Esophagus squamous epithelium (tissue), 5 donors: ENCODE measurements at places on chromosomes 7 and 10.

DNA sequence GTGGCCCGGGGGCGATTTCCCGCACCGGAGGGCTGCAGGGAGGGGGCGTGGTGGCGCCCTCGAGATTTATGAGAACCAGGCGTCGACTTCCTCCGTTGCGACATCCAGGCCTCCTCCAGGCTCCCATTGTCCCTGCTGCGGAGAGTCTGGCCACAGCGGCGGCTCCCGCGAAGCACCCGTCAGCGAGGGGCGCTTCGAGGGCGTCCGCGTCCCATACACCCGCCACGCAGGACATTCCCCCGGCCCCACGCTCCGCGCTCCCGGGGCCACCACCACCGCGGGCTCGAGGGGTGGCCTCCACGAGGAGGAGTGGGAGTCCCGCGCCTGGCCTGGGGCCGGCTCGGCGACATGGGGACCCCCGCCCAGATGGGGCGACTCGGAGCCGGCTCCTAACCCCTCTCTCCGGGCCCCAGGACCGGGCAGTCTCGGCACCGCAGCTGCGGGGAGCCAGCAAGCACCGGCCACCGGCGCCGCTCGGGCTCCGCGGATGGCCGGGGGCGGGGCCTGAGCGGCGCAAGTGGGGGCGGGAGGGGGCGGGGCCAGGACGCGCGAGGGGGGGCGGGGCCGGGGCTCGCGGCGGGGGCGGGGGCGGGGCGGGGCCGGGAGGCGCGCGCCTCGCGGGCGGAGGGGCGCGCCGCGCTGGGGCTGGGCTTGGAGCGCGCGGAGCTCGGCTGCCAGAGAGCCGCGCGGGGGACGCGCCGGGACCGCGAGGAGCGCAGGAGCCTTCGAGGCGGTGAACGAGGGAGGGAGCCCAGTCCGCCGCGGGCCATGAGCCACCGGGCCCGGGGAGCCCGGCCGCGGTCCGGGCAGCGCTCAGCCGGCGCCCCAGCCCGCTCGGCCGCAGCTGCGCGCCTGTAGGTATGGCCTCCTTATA is at the start of gene SH2B2:
TSS of gene SH2B2 (plus strand) at position 632 of the 874 bp plus-strand sequence. CDS start 13,683 bp downstream, outside the sequence.
- DNase-seq: no peak

GRCh38 chr10:86956848-86957448 is 467 bp downstream of the MMRN2 start:
- DNase-seq: no peak

- no peak for DNase-seq
Observed at GRCh38 chr10:78703593-78703992, 365.2 kb upstream of the ZMIZ1 start.

- no peak for DNase-seq
Observed at GRCh38 chr7:29289156-29290021, 94.8 kb downstream of the CHN2 start.

DNA sequence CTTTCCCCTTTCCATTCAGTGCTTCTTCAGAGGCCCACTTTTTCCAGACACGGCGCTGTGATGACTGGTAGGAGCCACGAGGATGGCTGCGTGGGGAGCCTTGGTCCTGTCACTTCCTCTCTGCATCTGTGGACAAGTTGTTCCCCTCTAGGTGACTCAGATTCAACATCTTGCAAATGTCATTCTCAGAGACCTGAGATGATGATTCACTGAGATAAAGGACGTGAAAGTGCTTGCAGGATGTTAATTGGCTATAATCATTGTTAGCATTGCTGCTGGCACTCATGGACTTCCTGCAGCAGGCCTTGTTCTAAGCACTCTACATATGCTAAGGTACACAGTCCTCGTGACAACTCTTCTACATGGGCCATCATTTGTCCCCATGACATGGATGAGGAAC is 489.8 kb upstream of the ZMIZ1 start:
- DNase-seq: no peak

GRCh38 chr10:115167751-115168150 is 74.6 kb downstream of the ATRNL1 start:
- no peak for DNase-seq

GRCh38 chr7:158034571-158034970 is 553.1 kb downstream of the PTPRN2 start:
- DNase-seq: no peak

- no peak for DNase-seq
Observed at GRCh38 chr7:142477079-142477651, 219.3 kb upstream of the PRSS58 start.

DNA sequence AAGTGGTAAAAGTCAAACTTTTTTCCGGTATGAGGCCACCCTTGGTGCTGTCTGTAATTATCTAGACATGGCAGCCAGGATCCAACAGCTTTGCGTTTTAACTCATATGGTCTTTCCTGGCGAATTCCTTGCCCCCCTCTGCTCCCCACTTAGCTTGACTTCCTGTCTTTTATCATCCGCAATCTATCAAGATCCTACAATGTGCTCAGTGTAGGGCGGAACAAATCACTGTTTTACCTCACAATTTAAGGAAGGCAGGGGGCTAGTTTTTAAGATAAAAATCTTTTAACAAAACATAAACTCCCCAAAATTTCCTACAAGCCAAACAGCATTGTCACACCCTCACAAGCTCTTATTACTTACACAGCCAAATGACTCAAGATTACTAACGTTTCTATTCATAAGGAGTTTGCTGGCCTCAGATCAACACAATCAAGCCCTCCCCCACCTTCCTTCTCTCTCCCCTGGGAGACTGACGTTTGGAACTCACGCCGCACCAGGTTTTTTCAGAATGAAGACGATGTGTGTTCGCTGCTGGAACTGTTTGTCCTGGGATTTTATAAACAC is 1.3 kb upstream of the CDK14 start:
- DNase-seq: no peak

DNA sequence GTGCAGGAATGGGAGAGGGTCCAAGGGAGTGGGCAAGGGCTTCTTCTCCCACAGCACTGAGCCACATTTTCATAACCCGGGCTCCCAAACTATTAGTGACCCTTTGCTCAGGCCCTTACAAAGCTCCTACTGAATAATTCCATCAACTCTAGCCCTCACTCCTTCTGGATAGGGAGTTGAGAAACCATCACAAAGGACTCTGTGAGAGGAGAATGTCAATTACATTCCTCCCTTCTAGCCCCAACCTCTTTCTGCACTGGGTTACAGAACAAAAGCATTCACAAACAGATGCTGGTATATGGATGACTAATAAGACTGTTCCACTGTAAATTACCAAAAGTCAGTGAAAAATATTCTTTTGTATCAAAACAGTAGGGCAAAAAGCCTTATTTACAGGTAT is 203.7 kb downstream of the SORCS1 start:
- no peak for DNase-seq

- no peak for DNase-seq
Observed at GRCh38 chr10:27192284-27192683, 37.1 kb downstream of the MASTL start.

DNA sequence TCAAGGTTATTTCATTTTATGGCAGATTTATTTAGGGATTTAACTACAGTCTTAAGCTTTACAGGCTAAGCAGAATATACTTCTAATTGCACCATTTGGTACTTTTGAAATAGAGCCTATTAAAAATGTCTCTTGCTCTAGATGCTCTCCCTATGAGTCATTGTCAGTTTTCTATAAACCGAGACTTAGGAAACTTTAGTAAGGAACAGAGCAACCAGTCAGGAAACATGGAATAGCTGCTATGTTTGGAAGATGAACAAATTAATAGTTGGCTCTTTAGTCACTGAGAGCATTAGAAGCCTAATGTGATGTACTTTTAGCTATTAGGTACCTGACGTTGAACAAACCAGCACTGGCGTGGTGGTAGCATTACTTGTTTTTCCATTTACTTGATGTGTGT is 35.3 kb downstream of the INPP5F start:
- DNase-seq: no peak

- DNase-seq: no peak
Observed at GRCh38 chr10:6877336-6877721, 297.3 kb upstream of the PRKCQ start.

GRCh38 chr7:51187941-51188340 is 128.7 kb downstream of the COBL start:
- DNase-seq: no peak

GRCh38 chr10:103262229-103262628 is 14.7 kb upstream of the INA start:
- no peak for DNase-seq

DNA sequence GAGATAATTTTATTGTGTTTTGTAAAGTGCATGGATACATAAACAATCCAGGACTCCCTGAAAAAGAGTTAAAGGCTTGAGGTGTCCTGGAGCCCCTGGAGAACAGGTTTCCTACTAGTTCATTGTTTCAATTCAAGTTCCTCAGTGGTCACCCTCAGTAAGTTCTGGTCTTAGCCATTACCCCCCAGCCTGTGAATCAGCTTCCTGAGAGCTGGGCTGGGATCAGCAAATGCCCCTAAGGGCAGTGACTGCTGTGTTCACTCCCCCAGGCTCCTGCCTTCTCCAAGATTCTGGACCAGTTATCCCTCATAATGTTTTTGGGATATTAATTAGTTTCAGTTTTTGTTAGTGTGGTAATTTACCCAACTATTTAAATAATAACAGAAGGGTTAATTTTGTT is 151.6 kb upstream of the PRSS58 start:
- no peak for DNase-seq

- no peak for DNase-seq
Observed at GRCh38 chr7:104826135-104826534, 187.9 kb upstream of the KMT2E start.

DNA sequence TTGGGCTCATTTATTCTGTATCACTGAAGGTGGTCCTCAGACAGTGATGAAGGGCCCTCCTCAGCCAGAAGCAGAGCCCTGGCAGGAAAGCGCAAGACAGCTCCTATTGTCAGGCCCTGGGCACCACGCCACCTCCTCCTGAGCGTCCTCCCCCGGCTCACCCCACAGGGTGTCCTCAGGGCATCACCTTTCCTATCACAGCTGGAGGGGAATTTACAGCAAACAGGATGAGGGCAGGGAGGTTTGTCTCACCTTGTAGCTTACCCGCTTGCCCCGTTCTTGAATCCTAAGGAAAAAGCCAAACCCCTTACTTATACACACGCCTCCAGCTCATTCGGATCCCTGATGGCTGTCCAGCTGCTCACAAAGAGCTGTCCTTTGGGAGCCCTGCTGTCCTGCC is 50.2 kb upstream of the LANCL2 start:
- no peak for DNase-seq

GRCh38 chr7:44477063-44477830 is 13.2 kb downstream of the NUDCD3 start:
- DNase-seq: no peak

- no peak for DNase-seq
Observed at GRCh38 chr10:107650939-107651338, 486.4 kb upstream of the SORCS1 start.

DNA sequence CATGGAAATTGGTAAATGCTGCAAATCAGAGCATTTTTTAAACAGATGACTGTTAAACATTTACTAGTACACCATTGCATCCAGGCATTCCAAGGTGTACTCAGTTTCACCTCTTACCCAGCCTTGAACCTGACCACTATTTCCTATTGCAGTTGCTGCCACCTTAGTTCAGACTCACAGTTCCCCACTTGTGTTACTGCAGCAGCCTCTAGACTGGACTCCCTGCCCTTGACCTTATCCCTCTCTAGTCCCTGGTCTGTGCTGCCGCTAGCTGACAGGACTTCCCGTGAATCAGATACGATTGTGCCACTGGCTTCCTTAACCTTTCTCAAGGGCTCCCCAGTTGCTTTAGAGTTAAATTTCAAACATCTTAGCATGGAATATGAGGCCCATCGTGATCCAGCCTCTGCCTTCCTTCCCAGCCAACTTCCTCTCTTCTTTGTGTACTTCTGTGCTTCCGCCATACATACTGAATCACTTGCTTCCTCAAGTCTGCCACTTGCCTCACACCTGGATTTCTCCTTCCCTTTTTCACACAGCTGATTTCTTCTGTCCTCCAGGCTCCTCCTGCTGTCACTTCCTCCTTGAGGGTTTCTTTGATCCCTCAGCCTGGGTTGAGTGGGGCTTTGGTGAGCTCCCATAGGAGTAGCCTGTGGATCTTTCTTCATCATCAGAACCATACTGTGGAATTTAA is 118.7 kb upstream of the GJD4 start:
- no peak for DNase-seq

DNA sequence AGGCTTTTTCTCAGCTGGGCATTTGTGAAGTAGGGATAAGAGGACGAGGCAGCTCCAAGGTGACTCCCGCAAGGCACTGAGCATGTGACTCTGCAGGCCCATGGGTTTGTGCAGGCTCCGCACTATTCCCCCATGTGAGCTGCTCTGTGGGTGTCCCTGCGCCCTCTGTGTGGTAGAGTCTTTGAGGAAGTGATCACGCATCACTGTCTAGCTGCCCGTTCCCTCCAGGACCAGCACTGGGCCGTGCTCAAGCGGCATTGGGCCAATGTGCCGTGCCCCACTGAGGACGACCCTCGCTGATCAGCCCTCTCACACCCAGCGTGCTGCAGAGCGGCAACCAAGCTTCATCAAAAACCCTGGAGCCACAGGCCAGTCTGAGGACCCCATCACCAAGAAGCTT is 7.5 kb downstream of the PRKAG2 start:
- no peak for DNase-seq

DNA sequence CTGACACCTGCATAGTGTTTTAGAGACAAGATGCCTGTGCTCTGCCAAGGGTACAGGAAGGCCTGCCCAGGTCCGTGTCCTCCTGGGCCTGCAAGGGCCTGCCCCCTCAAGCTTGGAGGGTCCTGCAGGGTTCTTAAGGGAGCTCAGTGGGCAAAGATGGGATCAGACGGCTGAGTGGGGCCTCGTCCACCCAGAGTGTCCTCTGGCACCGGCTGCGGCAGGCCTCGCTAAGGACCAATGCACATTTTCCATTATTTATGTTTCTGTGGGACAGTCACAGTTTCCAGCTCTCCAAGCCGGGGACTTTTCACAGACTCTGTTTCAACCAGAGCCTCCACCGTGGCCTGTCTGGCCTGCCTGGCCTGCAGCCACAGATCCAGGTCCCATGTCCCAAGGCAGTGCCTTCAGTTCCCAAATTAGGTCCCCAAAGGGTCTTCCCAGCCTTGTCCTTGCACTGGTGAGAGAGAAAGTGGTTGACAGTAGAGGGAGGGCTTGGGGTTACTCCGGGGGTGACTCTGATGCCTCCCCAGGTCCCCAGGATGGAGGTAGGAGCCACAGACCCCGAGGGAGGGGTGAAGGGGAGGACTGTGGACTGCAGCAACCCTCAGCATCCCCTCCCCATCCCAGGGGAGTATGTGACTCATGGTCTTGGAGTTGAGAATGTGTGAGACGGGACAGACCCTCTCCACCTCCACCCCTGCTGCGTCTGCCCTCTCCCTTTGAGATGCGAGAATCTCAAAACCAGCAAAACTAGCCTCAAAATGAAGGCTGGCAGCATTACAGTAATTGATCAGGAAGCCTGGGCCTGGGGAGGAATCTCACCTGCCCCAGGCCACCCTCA is 14.8 kb downstream of the MYL10 start:
- DNase-seq: no peak

- DNase-seq: no peak
Observed at GRCh38 chr10:77586719-77587415, 50.7 kb downstream of the KCNMA1 start.

GRCh38 chr7:51160411-51160810 is 156.2 kb downstream of the COBL start:
- DNase-seq: no peak

DNA sequence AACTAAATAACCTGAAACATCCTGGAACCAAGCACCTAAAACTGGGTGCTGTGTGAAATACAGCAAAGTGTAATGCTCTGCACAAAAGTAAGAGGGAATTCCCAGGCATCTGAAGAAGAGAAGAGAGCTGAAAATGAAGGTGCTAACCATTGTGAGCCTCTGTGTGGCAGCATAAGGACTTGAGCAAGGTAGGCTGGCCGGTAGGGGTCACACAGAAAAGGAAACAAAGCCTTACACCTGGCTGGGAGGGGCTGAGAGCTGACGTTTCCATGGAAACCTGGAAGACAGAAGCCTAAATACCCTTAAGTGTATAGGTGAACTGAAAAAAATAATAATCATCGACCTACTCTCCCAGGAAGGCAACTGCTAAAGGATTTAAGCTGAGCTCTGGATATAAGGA is 48.6 kb downstream of the CUL1 start:
- DNase-seq: no peak
